Caudate nucleus (tissue), 63 donors: ENCODE measurements at places on chromosomes 5 and 9.

GRCh38 chr5:127942246-127943060 lies 141.1 kb upstream of the SLC12A2 start:
- DNase-seq, result no peak

DNA sequence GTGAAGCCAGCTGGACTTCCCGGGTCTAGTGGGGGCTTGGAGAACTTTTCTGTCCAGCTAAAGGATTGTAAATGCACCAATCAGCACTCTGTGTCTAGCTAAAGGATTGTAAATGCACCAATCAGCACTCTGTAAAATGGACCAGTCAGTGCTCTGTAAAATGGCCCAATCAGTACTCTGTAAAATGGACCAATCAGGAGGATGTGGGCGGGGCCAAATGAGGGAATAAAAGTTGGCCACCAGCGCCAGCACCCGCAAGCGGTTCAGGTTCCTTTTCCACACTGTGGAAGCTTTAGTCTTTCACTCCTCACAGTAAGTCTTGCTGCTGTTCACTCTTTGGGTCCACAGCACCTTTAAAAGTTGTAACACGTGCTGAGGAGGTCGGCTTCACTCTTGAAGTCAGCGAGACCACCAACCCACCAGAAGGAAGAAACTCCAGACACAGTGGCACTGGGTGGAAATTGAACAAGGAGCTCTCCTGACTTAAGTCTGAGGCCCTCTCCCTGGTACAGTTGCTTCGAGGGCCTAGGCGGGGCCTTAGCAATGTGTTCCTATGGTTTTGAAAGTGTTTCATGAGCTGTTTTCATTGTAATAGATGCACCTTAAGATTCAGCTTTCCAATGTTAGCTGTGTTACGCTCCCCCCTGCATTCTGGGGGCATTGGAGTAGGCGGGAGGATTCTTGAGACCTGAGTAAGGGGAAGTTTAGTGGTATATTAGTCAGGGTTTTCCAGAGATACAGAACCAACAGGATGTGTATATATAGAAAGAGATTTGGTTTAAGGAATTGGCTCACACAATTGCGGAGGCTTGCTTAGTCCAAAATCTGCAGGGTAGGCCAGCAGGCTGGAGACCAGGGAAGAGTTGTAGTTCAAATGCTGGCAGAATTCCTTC lies 21.5 kb upstream of the MYO10 start:
- DNase-seq, result no peak

- no peak for DNase-seq
These were observed 31.6 kb downstream of the PTGS1 start for GRCh38 chr9:122402403-122402871.

- DNase-seq, result peak; percentile 19
These were observed 20.3 kb downstream of the CCDC187 start for GRCh38 chr9:136283291-136284235.

- DNase-seq, result no peak
These were observed 19.7 kb upstream of the CPLX2 start for GRCh38 chr5:175851727-175852126.

GRCh38 chr9:91783411-91783810 lies 166.6 kb downstream of the ROR2 start:
- DNase-seq, result no peak

DNA sequence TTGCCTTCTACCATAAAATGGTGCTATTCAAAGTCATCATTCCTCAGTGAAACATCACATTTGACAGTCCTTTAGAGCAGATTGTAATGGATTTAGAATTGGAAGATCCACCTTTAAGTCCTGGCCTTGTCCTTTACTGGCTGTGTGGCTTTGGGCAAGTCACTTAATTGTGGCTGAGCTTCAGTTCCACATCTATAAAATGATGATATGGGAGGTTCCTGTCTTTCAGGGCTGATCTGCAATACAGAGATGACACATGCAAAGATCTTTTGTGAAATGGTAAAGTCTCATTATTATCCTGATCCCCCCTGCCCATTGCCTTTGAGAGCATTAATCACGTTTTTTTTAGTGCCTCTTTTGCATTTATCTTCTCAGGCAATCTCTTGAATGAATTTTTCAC lies 58.2 kb downstream of the ZFAND5 start:
- no peak for DNase-seq

DNA sequence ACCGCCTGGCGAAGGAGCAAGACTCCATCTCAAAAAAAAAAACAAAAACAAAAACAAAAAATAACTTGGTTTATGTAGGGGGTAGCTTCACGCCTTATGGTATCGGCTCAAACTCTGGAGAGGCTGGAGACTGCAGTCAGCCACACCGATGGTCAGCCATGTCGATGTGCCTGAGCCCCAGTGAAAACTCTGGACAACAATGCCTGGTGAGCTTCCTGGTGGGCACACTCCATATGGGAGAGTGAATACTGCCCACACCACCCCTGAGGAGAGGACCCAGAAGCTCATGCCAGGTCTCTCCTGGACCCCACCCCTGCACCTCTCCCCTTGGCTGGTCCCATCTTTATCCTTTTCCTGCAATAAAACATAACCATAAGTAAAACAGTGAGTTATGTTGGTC lies 19.6 kb downstream of the IPPK start:
- no peak for DNase-seq

- no peak for DNase-seq
These were observed 152.9 kb downstream of the CDC42SE2 start for GRCh38 chr5:131416729-131417128.

- DNase-seq, result no peak
These were observed 3.8 kb downstream of the NR2F1-AS1 start for GRCh38 chr5:93576994-93577853.

DNA sequence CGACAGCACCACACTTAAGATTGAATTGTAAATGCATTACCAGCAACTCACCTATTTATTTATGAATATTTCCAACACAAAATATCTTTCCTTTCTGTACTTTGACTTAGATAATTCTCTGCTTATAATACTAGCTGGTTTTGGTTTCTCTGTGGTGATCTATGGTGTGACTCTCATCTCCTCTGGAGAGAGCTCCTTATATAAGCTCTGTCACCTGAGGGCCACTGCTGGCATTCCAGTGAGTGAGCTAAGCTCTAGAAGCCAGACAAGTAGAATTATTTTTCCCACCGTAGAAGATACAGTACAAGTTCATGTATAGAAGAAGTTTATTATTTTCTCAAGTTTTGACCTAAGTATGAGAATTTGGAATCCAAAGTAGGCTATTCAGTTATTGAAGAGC lies 111.5 kb downstream of the CDC42SE2 start:
- DNase-seq, result no peak

- no peak for DNase-seq
These were observed 128.1 kb downstream of the COL23A1 start for GRCh38 chr5:178462076-178462475.

DNA sequence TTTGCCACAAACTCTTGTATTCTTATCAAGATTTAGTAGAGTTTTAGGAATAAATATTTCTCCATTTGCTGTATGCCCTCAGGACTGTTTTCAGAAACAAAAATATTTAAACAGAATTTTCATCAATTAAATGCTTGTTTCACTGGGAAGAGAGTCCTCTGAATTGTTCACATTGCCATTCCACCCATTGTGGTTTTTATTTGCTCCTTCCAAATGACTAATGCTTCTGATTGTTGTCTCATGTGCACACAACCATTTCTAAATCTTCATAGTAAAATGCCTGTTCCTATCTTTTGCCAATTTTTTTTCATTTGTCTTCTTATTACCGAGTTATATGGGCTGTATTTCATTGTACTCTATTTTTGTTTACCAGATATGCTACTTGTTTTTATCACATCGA lies 10.6 kb downstream of the MARCOL start:
- no peak for DNase-seq

GRCh38 chr5:61399679-61400078 lies 67.6 kb downstream of the ZSWIM6 start:
- no peak for DNase-seq

DNA sequence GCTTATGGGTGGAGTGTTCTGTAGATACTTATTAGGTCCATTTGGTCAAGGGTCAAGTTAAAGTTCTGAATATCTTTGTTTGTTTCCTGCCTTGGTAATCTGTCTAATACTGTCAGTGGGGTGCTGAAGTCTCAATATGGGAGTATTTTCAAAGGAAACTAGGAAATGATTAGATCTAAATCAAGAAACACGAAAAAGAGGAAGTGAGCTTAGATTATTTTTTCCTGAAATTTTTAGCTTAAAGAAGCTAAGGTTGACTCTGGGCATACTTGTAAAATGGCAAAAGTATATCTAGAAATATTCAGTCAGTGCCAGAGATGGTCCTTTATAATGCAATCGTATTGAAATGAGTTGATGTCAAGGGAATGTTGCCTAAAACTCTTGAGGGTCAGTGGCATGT lies 313.5 kb downstream of the ICE1 start:
- no peak for DNase-seq

- DNase-seq, result no peak
These were observed 5.9 kb upstream of the AHRR start for GRCh38 chr5:315488-316209.

DNA sequence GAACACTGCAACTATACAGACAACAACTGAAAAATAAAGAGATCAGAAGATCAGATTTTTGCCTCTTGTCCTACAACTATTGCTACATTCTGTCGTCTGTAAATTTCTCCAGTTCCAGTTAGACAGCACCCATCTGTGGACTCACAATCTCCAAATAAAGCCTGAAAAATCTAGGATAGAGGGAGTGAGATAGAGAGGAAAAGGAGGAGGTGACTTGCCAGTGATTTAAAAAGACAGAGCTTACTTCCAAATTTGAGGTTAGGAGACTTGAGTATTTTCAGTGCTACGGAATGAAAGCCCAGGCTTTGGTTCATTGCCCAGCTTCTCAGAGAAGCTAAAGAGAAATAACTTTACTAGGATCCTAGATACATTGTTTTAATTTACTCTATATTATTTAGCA lies 63.6 kb downstream of the PTCD2 start:
- no peak for DNase-seq

GRCh38 chr5:123083298-123083697 lies 5.7 kb upstream of the PRDM6 start:
- no peak for DNase-seq

DNA sequence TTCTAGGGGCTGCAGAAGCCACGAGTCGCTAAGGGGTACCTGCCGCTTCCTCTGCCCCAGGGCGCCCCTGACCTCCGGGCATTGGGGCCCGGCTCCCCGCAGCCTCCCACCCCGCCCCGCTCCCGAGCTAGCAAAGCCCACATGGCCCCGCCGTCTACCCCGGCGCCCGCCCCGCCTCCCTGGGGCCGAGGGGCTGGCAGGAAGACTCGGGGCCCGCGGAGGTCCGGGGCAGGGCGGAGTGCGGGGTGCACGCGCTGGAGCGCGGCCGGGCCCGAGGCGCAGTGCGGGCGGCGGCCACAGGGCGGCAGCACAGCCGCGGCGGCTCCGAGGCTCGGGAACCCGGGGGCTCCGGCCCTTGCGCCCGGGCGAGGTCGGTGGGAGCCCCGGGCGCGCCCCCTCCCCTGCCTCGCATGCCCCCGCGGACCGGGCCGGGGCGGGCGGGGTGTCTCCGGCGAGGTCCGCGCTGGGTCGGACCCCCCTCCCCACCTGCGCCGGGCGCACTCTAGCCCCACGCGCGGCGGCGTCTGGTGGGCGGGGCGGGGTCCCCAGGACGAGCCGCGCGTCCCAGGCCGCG lies 6.7 kb downstream of the NRARP start:
- no peak for DNase-seq

- DNase-seq, result peak; percentile 55
These were observed 75.3 kb upstream of the PJA2 start for GRCh38 chr5:109485030-109485429.

GRCh38 chr5:127525181-127525580 lies 7.7 kb downstream of the PRRC1 start:
- no peak for DNase-seq

GRCh38 chr9:87405677-87406542 lies 91.8 kb upstream of the DAPK1 start:
- DNase-seq, result no peak

- no peak for DNase-seq
These were observed 347.2 kb upstream of the MEF2C start for GRCh38 chr5:89230178-89230577.

GRCh38 chr9:29999645-30000044 lies 2384.8 kb upstream of the ACO1 start:
- DNase-seq, result no peak

GRCh38 chr9:127612939-127613582 lies 984 bp downstream of the STXBP1 start:
- peak; percentile 65 for DNase-seq

DNA sequence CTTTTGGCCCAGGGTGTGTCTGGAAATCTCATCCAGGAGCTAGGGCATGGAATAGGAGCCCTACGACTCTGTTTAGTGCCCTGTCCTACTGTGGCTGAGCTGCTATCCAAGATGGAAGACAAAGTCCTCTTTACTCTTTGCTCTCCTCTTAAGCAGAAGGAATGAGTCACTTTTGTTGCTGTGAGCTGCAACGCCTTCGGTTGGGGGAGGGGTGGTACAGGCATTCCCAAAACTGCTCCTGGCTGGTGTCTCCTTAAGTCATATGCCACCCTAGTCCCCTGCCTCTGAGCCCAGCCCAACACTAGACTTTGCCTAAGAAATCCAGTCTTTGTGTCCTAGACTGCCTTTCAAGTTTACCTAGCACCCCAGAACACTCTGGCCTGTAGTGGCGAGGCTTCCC lies 99.9 kb downstream of the PRR16 start:
- DNase-seq, result no peak

DNA sequence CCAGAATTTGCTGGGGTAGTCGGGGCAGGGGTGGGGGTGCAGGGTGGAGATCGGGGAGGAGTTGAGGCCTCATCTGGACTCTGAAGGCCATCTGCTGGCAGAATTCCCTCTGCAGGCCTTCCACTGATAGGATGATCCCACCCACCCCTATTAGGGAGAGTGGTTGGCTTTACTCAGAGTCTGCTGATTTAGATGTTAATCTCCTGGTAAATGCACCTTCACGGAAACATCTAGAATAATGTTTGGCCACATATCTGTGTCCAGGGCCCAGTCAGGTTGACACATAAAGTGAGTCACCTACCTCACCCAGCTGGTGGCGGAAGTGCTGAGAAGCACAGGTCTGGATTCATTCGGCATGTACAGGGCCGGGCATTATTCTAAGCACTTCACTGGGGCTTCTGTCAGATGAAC lies 50.0 kb downstream of the DAPK1 start:
- no peak for DNase-seq

- no peak for DNase-seq
These were observed 71.8 kb downstream of the AK8 start for GRCh38 chr9:132806306-132806705.

DNA sequence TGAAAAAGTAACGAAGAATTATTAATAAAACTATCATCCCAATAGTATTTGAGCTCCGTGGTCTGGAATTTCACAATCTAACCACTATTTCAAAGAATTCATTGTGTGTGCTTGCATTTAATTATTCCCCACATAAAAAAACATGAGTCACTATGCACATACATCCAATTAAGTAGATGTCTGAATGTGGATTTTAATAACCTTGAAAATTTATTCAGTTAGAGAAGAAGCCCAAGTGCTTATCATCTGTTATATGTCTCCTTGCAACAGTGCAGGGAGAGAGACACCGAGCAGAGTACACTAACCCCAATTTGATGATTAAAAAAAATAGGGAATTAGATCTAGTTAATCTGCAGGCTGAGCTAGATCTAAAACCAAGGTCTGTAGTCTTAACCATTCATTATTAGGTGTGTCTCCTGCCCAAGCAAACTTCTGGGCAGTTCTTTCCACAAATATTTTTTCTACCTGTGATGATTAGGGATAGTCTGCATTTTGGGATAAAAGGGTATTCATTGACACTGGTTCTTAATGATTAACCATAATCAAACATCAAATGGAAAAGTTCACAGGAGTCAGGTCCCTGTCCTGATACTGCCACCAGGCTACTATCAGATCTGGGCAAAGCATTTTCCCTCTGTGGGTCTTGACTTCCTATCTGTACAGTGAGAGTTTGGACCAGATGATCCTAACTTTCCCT lies 164.2 kb downstream of the GRIA1 start:
- DNase-seq, result no peak
